ENCODE measurements at places on chromosomes 12 and 14.

DNA sequence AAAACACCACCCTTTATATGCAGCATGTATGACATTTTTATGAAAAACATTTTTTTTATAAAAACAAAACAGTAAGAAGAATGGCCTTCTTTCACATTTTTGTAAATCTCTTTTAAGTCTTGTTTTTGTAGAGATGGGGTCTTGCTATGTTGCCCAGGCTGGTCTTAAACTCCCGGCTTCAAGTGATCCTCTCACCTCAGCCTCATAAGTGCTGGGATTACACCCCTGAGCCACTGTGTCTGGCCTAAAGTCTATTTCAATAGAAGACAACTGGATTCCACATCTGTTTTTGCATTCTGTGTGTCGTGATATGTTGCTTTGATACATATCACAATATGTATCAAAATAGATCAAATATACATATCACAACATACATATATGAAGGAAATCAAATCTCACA, 98.9 kb downstream of the ELK3 start:
- no peak for DNase-seq

GRCh38 chr12:106960443-106960842, 4.7 kb downstream of the TMEM263 start:
- DNase-seq, result no peak

DNA sequence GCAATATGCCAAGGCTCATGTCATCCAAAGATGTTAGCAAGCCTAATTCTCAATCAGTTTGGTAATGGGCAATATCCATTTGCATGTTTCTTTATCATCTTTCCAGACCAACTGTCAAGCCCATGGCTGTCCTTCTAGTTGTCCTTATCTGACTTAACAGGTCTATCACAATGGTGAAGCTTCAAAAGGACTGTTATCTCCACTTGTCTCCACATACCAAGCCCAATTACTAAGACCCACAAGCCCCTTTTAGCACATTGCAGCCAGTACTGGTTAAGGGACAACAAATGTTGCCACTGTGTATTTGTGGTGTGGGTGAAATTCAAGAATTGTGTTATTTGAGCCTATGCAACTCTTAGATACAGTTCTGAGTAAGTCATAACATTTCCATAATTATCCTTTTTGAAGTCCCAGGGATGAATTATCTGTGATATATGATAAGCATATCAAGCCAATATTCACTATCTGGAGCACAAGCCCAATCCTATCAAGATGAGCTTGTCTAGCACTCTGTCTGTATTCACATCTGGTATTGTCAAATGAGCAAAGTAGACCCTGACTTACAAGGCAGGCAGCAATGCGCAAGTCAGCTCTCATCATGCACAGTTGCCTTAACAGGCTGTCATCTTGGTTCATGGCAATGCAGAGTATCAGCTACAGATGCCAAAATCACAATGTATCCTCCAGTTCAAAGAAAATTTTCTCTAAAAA, 19.3 kb upstream of the ST8SIA1 start:
- no peak for DNase-seq

DNA sequence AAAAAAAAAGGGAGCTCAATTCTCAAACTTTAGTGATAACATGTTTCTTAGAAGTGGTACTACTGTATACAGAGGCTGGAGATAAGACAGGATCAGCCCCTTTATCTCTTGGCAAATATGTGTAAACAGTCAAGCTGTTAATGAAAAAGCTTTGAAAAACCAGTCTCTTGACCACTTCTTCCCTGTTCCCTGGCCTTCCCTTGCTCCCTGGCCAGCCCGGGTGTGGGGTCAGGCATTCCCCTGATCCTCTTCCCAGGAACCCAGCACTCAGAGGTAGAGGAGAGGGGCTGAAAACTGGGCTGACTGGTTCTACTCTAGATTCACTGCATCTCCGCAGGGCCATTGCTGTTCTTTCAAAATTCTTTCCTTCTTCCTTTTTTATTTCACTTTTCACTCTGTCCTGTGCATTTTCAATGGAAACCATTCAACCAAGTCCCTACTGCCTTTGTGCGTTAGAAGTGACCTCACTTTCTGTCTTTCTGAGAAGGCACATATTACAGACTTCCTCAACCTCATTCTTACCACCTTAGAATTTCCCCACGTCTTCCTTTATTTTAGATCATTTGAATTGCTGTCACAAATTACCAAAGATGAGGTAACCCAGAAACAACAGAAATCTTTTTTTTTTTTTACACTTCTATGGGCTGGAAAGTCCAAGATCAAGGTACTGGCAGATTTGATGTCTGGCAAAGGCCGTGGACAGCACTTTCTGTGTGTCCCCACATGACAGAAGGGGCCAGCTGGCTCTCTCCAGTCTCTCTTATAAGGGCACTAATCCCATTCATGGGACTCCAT, 5.7 kb downstream of the GNG2 start:
- no peak for DNase-seq

DNA sequence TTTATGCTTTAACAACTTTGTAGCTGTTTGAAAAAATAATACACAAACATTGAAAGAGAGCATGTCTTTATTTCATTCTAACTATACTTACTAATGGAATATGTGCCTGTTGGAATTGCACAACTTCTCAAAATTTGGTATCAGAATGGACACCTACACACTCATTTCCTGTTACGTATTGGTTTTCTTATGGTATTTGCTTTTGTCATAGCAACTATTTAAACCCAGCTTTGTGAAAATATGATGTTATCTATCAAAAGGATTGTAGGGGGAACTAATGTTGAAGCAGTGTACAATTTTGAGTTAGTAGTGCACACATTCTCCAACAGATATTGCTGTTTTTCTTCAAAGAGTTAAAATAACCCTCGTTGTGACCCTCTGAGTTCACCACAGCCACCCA, 52.6 kb downstream of the RBMS2 start:
- no peak for DNase-seq

GRCh38 chr14:22803687-22803974, 11.6 kb downstream of the SLC7A7 start:
- DNase-seq, result no peak

DNA sequence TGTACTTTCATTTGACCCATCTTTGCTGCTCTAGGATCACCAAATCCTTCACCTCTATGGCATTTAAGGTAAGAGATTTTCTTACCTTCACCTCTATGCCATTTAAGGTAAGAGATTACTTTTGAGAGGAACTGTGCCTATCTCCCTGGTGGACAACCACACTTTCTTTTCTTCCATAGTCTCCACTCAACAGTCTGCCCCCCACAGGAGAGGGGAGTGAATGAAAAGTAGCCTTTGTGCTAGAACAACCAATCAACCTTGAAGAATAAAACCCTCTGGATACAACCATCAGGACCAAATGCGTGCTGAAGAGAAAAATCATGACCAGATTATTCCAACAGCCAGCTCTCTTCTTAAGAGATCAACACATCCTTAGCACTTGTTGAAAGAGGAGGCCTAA, 258.6 kb upstream of the TMPO start:
- no peak for DNase-seq

- no peak for DNase-seq
Observed at GRCh38 chr12:25423355-25424050, 129.6 kb downstream of the LMNTD1 start.

- no peak for DNase-seq
Observed at GRCh38 chr12:76916170-76916540, 37.3 kb upstream of the CSRP2 start.

GRCh38 chr14:31371646-31372045, 48.7 kb downstream of the HEATR5A start:
- DNase-seq, result no peak

- DNase-seq, result no peak
Observed at GRCh38 chr14:78143489-78144145, 26.6 kb upstream of the NRXN3 start.

GRCh38 chr12:120710031-120710804, at the start of gene UNC119B:
Gene UNC119B (plus strand): TSS chr12:120710458. CDS start chr12:120710475, 17 bp downstream.
- peak; percentile 78 for DNase-seq

DNA sequence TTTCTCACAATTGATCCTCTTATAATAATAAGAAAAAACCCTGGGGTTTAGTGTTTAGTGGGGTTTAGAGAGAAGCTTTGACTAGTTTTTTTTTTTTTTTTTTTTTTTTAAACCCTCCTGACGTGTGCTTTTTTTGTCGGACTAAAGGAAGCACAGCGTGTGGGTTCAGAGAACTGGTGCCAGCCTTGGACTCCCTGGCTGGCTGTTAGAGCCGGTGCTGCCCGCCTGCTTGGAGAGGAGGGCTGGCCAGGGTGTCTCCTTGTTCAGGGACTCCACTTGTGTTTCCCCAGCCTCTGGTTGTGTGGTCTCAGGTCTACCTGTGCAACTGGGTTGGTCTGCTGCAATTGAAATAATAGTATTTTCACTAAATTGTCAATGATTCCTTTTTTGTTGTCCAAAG, 54.1 kb upstream of the ASPG start:
- DNase-seq, result no peak

- DNase-seq, result no peak
Observed at GRCh38 chr12:71442567-71442931, 3.0 kb downstream of the LGR5 start.

- DNase-seq, result no peak
Observed at GRCh38 chr12:41924111-41924510, 220.6 kb downstream of the GXYLT1 start.

GRCh38 chr12:103810111-103810510, 30.9 kb downstream of the NT5DC3 start:
- no peak for DNase-seq

DNA sequence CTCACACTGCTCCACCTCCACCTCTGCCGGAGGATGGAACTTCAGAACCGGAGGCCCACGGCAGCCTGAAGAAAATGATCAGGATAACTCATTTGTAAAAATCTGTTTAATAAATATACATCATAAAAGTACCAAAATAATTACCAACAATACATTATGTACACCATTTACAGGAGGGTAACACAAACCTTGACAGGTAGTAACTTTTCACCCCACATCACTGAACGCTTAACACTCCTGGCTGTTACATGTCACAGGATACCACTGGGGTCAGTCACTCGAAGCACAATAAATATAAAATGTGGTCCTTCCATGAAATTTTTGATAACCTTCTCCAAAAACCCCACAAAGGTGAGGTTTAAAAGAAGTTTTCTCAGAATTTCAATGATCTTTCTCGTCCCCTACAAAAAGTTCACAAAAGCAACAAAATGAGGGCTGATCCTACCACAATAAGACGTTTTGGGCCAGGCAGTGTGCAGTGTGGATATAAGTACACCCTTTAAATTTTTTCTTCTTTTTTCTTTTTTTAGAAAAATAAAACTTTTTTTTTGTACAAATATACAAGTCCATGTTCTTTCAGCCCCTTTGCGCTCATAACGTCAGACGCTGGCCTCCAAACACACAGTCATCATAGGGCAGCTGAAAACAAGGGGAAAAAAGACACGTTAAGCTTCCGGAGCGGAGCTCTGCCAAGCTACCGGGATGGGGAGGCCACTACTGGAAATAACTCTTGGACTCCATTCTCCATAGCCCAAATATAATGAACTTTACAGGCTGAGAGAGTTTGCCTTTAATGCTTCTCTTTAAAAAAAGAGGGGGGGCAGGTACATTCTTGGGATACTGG, 2.9 kb downstream of the NFKBIA start:
- no peak for DNase-seq

DNA sequence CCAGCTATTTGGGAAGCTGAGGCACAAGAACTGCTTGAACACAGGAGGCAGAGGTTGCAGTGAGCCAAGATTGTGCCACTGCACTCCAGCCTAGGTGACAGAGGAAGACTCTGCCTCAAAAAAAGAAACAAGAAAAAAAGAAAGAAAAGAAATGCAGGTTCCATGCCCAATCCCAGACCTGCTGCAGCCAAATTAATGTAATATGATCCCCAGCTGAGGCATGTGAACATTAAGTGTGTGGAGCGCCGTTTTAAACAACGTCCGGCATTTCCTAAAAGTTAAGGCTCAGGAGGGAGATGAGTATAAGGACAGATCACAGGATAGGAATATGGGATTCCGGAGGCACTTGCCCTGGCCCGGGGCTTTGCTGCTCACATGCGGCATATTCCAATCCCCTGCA, 162.9 kb downstream of the KSR2 start:
- no peak for DNase-seq

DNA sequence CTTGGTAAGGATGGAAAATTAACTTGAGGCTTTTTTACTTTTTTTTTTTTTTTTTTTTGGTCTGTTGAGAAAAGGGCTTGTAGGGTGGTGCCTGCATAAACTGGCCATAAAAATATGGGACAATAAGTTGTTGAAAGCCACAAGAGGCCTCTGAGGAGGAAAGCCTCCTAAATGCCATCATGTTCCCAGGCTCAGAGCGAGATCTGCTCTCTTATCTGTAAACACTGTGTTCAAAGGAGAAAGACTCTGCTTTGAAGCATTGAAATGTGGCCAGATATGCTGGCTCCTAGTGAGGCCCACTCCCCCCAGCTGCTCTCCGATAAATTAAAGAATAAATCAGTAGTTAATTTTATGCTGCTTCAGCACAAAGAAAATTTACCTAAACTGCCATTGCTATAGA, 504.9 kb downstream of the DIO2 start:
- DNase-seq, result no peak

GRCh38 chr12:750366-751191, 1.8 kb upstream of the WNK1 start:
- no peak for DNase-seq

GRCh38 chr12:53870117-53870516, 68.5 kb upstream of the HOXC13 start:
- DNase-seq, result no peak

- DNase-seq, result no peak
Observed at GRCh38 chr12:129821964-129822363, 81.9 kb downstream of the TMEM132D start.

- DNase-seq, result no peak
Observed at GRCh38 chr14:29803045-29803444, 124.6 kb downstream of the PRKD1 start.

DNA sequence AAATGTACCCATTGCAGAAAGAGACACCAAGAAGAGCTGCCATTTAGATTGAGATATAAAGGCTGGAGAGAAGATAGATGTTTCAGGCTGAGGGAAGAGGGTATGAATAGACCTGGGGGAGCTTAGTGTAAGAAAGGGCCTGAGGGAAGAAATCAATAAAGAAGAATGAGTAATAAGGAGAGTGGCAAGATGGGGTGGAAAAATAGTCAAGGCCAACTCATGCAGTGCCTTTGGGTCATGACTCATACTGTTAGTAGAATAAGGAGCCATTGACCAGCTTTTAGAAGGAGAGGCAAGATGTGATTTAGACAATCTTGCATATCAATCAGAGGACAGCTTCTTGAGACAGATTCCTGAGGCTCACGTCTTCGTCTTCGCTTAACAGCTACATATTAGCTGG, 287.5 kb downstream of the DUSP6 start:
- DNase-seq, result no peak

DNA sequence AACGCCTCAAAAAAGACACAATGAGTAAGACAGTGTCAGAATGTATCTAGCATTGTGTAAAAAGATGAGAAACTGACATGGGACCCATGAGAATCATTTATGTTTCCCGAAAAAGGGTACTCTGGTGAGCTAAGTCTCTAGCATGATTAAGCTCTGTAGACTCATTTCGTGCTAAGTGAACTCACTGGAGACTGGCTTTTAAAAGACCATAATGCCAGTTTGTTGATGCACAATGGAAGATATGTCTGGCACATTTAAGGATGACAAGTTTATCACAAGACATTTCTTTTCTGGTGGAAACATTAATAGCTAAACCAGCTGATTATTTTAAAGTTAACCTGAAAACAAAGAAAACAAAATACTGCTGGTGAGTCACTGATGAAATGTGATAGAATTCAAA, 233.5 kb downstream of the SLC2A13 start:
- DNase-seq, result no peak

GRCh38 chr12:52254965-52255751, 19.3 kb upstream of the KRT86 start:
- no peak for DNase-seq

- DNase-seq, result no peak
Observed at GRCh38 chr14:21049271-21049673, 7.1 kb downstream of the RNASE7 start.

GRCh38 chr12:28645891-28646290, 455.6 kb downstream of the CCDC91 start:
- DNase-seq, result no peak
